ENCODE measurements at places on chromosomes 16 and 17.

GRCh38 chr17:6067060-6067459 lies 3.1 kb upstream of the WSCD1 start:
- DNase-seq = peak; percentile 11

DNA sequence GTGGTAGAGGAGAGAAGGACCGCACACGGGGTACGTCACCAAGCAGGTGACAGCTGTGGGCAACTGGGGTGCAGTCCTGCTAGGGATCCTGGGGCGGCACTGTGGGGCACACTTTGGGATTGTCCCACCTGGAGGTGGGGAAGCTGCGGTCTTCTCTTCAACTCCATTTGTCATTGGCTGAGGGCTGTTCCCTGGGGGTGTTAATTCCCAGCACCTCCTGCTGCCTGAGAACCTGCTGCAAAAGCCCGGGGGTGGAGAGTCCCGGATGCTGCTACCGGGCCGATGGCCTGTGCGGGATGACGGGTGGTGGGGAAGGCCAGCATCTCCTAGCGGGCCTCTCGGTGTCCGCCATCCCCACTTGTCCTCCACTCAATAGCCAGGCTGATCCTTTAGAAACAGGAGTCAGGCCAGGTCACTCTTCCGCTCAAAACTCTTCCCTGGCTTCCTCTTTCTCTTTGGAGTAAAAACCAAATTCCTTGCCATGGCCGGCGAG lies 100.2 kb downstream of the CYLD start:
- DNase-seq = no peak

DNA sequence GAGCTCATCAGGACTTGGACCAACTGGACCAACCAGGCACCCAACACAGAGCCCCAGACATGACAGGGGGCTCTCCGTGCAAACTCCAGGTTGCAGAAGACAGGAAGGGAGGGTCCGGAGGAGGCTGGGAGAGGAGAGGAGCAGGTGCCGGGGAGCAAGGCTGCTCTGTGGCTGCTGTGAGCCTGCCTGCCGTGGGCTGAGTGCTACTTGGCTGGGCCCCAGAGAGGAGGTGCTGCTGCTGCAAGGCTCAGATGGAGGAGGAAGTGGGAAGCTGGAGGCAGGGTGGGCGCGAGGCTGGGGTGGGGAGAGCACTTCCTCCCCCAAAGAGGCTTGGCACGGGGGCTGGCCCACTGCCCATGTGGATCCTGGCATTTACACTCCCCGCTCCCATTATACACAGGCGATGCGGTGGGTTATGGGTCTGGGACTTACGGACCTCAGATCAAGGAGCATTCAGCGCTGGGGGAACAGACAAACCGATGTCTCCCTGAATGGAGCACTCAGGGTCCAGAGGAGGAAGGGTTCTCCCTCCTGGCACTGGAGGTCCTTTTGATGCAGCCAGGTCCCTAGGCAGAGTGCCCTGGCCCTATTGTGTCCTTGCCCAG lies 15.9 kb downstream of the EPOP start:
- DNase-seq = no peak

- DNase-seq = no peak
These were observed 16.3 kb upstream of the CDH15 start for GRCh38 chr16:89155184-89155679.

DNA sequence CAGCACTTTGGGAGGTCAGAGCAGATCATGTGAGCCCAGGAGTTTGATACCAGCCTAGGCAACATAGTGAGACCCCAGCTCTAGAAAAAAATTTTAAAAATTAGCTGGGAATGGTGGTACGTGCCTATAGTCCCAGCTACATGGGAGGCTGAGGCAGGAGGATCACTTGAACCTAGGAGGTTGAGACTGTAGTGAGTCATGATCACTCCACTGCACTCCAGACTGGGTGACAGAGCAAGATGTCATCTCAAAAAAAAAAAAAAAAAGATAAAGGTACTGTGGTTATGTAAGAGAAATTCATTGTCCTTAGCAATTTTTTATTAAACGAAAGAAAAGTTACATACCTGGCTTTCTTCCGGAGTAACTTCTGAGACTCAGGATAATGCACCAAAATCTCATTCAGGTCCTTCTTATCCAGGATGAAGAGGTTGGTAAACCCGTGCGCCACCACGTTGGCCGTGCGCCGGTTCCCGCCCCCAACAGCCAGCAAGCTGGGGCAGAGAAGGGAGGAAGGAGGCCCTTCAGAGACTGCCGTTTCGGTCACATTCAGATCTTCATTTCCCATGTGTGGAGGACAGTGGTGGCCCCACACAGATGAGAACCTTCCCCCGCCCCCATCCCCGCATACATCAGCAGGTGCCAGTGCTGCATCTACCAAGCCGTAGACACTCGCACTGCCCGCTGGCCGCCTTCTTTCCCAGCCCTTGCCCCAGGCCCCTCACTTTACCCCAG lies 73.7 kb downstream of the CNGB1 start:
- no peak for DNase-seq

DNA sequence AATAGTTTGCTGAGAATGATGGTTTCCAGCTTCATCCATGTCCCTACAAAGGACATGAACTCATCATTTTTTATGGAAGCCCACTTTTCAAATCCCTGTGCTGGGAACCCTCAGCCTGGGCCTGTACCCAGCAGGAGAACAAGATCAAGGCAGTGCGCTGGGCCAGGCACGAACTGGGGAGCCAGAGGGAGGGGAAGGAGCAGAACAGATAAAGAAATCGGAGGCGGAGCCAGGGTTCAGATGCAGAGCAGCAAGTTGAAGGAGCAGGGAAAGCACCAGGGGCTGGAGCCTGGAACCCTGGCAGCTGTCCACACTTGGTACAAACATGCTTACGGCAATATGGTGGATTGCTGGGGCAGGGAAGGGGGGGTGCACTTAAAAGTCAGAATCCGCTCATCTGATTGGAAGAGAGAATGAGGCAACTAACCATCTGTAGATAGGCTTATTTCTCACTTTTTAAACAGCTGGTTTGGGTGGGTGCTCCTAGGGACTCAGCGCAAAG lies 107.5 kb downstream of the NOG start:
- DNase-seq = no peak

GRCh38 chr16:79170555-79171246 lies 429.8 kb downstream of the MAF start:
- peak; percentile 84 for DNase-seq

- peak; percentile 48 for DNase-seq
These were observed 1.5 kb downstream of the ATPAF2 start for GRCh38 chr17:18037486-18037885.

GRCh38 chr16:4315186-4316107 lies at the start of gene GLIS2:
TSS of gene GLIS2 (plus strand) at chr16:4316067. CDS start at chr16:4332281, 16,214 bp downstream.
- no peak for DNase-seq

DNA sequence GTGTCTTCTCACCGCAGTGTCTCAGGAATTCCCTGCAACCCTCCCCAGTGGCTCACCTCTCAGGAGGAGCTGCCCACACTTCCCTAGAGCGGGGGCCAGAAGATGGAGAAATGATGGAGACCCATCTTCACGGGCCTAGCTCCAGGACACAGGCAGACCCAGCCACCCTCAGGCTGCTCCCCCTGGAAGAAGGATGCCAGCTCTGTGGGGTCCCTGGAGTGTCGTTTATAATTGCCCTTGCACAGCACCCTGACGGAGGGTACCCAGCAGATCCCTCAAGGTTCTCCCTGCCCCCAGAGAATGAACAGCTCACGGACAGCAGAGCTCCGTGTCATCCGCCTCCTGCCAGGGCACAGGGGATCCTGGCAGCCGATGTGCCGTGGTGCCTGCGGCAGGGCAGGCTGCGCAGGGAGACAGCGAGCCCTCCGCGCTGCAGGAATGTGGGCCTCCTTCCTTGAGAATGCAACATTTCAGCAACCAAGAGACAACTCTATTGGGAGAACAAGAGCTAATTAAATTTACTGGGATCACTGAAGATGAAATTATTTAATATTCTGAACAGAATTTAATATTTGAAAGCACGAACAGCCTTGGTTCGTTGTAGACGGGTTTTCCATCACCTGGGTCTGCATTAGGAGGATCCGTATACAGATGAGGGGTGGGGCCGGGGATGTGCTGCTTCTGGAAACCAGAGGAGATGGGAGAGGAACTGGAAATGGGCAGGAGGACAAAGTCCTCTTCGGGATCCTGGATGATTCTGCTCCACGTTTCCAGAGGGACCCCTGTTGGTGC lies 21.0 kb upstream of the RBFOX3 start:
- no peak for DNase-seq

- DNase-seq = no peak
These were observed 125.7 kb downstream of the COPRS start for GRCh38 chr17:31733326-31733725.

- no peak for DNase-seq
These were observed 7.2 kb downstream of the SUPT4H1 start for GRCh38 chr17:58344791-58345157.

DNA sequence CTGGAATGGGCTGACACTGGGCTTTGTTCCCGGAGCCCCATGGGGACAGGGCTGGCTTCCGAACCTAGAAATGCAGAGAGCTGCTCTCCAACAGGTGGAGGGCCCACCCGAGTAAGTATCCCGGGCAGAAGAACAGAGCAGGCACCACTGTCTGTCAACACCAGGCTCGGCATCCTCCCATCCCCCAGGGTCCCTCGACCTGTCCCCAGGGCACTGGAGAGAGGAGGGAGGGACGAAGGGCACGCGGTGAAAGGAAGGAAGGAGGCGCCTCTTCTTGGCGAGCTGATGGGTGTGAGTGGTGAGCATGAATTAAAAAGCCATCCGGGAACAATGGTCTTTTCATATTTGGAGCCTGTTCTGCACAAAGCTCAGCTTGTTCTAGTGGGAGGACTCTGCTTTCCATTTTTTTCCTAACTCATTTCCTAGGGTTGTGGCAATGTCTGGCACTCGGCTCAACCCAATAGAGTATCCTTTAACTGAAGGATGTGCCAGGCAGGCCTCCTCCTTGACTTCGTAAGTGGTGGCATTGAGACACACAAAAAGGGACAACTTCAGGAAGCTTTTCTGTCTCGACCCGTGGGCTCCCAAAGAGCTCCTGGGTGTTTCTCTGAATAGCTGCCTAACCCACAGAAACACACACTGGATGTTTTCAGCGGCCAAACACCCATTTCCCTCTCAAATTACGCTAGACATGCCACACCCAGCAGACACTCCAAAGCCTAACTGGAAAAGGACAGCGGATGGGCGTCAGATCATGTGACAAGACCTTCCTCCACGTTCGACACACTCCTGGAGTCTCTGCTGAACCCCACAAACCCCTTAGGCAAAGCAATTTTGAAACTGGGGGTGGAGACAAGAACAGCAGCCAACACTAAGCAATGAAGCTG lies 47.7 kb downstream of the ZFHX3 start:
- DNase-seq = no peak

DNA sequence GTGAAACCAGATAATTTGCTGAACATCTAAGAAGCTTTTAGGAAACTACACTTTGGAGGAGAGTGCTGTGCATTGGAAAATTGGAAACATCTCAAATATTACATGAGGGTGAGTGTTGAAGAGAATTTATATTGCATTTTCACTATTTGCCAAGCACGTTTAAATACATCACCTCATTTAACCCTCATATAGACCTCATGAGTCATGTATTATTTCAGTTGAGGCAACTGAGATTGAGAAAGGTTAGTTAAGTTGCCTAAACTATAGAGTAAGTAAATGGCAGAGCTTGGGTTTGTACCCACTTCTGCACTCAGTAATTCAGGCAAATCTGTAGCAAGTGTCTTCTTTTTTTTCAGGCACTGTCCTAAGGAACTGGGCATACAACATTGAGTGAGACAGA lies 3.7 kb upstream of the NLK start:
- no peak for DNase-seq

DNA sequence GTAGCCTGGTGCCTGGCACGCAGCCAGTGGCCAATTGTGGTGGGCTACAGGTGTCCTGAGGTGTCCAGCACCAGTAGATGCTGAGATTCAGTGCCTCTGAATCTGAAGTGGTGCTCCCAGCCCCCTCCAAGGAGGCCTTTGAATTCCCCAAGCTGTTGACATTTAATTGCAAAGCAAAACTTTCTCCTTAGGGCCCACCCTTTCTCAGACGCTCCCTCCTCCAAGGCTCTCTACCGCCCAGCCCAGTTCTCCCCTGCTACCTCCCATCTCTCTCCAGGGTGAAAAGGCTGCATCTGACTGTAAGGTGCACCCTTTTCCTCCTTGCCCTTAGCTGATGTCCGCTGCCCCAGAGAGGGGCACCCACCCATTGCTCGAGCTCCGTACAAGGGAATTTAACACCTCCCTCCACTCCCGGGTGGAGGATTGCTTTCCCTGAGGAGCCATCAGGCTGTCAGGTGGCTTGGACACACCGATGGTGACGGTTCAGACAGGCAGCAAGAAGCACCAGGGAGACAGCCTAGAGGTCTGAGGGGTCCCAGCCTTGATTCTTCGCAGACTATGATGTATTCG lies 1.7 kb downstream of the BEAN1 start:
- DNase-seq = no peak

GRCh38 chr16:66212428-66212827 lies 154.1 kb upstream of the CDH5 start:
- no peak for DNase-seq

GRCh38 chr17:74449773-74450172 lies 16.7 kb upstream of the CD300A start:
- no peak for DNase-seq

DNA sequence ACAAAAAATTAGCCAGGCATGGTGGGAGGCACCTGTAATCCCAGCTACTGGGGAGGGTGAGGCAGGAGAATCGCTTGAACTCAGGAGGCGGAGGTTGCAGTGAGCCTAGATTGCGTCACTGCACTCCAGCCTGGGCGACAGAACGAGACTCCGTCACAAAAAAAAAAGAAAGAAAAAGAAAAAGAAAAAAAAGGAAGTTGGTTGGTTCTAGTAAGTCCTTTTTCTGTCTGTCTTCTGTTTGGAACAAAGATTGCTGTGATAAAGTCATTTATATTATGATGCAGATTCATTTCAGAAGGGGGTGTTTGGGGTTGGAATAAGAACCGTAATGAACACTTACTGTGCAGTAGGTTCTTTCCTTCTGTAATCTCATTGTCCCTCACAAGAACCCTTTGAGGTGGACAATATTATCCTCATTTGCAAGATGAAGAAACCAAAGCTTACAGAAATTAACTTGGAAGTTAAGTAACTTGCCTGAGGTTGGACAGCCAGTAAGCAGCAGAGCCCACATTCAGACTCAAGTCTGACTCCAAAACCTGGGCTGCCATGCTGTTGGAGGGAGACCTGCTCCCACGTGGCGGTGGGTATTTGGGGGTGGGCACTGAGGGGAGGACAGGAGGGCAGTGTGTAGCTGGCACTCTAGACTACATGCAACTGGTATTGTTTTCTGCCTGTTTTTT lies 10.3 kb downstream of the MINK1 start:
- peak; percentile 55 for DNase-seq
